ENCODE measurements at places on chromosomes 3 and 15.

DNA sequence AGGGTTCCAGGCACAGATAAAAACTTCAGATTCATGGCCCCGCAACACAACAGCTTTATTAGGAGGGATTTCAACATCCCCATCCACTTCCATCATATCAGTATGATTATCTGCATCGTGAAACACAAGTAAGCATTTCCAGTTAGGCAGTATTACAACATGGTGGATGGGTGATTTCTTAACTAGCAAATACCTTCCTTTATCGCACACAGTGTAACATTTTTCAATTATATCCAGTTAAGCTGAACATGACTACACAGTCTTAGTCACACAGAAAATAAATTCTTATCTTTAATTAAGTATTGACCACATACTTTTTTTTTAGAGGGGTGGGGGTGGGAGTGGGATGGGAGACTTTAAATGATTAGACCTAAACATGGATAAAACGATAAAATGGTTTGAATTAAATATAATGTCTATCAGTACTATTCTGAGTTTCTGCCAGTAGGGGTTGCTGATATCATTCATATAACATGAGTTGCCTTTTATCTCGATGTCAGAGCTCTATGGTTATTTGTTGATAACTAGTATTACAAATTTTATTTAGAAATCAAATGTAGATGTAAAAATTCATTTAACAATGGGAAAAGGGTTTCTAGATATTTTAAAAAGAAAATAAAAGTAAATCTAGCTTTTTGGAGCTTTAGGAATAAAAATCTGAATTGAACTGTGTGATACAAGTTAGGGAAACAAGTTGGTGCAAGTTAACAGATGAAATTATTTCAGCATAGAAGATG, 146.6 kb downstream of the TBL1XR1 start:
- peak; percentile 73 for DNase-seq

- DNase-seq: no peak
Observed at GRCh38 chr3:130748467-130748861, 1.8 kb upstream of the PIK3R4 start.

GRCh38 chr3:172931746-172932285, 181.3 kb downstream of the ECT2 start:
- DNase-seq: no peak

DNA sequence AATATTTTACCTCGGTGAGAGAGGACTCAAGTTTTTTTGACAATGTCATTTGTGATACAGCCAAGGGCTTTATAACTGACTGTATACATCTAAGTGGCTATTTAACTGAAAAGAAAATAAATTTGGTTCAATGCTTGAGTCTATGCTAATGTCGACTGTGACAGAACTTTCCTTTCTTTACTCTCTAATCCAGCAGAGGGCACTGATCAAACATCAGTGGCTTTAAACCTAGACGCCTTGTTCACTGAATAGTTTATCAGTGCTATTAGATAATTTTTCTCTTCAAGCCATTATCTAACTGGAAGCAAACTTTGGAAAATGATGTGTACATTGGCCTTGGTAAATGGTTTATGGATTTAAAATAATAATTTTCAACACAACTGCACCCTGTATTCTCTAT, 285.1 kb downstream of the CHL1 start:
- DNase-seq: no peak

GRCh38 chr3:61772456-61772855, 211.1 kb downstream of the PTPRG start:
- peak; percentile 23 for DNase-seq

GRCh38 chr15:73424506-73424905, 18.5 kb upstream of the REC114 start:
- no peak for DNase-seq

DNA sequence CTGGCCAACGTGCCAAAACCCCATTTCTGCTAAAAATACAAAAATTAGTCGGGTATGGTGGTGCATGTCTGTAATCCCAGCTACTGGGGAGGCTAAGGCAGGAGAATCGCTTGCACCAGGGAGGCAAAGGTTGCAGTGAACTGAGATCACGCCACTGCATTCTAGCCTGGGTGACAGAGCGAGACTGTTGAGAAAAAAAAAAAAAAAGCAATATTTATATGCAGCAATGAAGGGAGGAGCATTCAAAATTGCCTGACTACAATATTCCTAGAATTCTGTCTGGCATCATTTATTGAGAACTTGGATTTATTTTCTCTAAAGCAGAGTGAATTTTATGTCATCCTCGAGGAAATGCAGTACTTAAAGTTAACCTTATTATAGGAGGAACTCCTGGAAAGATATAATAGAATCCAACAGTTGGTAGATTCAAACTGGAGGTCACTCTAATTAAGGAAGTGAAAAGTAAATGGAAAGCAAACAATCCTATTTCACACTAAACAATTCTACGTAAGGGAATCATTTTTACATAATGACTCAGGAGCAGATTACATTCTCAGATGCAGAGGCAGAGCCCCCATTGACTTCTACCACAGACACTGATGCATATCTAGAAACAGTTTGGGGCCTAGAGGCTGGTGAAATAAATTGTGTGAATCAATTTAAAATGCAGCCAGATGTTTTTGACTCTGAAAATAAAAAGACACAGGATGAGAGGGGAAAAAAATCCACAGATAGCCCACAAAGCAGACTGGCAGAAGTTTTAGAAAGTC, 82.1 kb upstream of the FHIT start:
- DNase-seq: no peak

DNA sequence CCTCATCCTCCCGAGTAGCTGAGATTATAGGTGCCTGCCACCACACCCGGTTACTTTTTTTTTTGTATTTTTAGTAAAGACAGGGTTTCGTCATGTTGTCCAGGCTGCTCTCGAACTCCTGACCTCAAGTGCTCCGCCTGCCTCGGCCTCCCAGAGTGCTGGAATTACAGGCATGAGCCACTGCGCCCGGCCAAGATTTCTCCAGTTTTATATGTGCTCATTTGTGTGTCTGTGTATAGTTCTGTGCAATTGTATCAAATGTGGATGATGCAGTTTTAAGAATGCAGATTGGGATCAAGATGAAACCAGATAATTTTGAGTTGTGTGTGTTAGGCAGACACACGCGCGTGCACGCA, 68.3 kb downstream of the SLCO3A1 start:
- no peak for DNase-seq

DNA sequence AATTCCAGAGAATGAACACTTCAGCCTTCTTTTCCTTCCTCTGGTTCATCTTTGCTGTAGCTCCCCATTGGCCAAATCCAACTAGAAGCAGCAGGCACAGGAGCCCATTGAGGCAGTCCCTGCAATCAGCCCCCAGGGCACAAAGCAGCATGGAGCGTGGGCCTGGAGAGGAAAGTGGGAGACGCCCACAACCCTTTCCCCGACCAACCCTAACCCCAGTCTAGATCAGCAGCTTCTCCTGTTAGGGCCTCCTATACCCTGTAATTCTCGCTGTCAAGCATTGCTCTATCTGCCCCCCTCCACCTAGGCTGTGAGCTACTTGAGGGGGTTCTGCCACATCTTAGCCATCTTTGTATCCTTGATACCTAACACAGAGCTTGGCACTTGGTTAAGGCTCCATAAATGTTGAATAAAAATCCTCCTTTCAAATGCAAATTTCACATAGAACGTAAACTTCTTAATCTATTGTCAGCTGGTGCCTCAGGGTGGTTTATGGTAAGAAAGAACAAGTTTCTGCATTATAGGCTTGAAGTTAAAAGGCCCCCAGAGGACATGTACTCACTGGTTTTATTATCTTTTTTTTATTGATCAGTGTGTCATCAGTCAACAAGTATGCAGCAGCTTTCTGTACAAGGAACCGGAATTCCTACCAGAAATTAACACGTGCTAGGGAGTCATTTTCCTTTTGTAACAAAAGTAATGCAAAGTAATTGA, 97.9 kb upstream of the PFN2 start:
- DNase-seq: no peak

DNA sequence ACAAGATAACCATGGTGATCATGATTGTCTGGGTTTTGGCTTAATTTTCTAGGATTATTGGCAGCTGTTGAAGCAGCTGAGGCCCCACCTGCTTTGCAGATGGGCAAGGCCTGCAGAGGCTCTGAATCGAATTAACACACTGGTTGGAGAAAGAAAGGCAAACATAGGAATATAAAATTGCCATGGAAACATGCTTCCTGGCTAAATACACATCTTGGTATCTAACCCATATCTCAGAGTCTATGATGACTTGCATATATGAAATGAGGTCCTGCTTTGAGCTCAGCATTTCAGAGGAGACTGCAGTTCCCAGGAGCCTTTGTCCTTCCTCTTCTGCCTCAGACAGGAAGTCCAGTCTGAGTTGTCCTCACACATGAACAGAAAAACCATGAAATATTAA, 24.3 kb upstream of the SV2B start:
- DNase-seq: no peak

DNA sequence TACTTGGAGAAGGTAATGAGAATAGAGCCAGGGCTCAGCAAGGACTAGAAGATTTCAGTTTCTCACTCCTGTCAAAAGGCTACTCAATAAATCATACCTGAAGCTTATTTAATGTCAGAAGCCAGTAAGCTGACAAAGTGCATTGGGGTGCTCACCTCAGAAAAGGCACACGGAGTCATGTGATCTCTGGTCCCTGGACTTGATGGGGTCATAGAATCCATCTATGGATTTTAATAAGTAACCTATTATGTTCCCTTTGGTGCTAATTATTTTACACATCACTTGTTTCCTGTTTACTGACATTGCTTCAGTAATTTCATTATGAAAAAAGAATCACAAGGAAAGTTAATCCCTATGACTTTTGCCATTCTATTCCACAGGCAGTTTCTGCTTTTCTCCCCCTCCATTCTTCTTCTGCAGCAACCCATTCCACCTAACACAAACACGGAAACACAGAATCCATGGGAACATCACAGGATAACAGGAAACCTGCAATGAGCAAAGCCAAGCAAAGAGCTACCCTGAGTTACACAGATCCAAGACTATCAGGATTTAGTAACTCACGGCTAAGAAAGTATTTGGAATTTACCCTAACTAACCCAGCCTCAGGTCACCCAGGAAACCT, 159.6 kb downstream of the MEIS2 start:
- no peak for DNase-seq

DNA sequence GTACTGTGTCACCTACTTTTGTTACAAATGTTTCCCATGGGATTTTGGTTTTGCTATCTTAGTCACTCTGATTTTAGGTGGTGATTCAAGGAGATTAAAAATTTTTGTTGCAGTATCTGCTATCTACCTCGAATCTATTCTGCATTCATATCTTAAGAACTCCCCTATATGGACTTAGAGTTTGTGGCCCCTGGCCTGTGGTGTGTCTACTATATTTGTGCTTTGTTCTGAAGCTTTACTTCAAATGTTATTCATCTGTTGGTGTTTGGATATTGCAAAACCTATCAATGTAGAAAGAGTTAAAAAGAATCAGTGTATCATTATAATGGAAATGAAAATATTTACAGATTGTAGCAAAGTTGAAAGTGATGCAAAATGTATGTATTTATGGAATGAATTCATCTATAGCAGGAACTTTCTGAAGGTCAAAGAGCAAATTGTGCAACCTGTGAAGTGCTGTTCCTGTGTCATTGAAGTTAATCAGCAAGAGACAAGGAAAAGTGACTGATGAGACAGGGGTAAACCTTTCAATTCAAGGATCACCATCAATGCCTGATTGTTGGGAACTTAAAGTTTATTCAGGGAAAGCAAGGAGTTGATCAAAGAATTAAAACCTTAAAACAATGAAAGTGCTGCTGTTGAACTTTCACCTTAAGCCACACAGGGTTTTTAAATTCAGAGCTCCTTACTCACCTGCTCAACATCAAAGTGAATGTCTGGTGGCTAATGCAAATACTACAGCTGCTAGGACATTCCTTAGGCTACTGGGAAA, 71.0 kb downstream of the SLMAP start:
- DNase-seq: no peak

DNA sequence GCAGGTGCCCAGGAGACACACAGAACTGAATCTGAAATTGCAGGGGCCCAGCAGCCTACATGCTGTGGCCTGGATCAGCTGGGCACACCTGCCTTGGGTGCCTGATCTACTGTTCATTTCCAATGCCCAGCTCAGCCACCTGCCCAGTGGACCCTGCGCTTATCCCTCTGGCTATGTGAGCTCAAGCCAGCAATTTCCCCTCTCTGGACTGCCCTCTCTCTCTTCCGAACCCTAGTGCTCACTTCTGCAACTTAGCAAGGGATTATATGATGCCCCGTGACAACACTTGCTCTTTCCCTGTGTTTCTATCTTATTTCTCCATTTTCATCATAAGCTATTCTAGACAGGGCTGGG, 276.0 kb downstream of the UACA start:
- DNase-seq: no peak

DNA sequence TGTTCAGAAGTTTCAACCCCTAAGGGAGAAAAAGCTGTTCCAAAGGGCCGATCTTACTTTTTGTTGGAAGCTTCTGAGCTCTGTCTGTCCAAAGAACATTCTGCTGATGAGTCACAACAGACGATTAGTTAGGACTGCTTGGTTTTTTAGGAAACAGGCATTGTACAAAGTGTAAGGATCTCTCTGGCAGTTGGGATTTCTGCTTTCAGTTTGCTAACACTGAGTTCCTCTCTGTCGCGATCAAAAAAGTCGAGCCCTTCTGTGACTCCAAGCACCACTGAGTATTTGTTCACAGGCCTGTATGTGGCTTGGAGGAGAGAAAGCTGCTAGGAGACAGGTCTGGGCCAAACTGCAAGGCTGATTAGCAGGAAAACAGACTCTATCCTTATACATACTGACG, 91.8 kb upstream of the PFN2 start:
- peak; percentile 71 for DNase-seq

GRCh38 chr15:96332637-96333121, 2.2 kb downstream of the NR2F2 start:
- DNase-seq: peak; percentile 30

- peak; percentile 45 for DNase-seq
Observed at GRCh38 chr3:155963570-155963969, 93.1 kb downstream of the GMPS start.

DNA sequence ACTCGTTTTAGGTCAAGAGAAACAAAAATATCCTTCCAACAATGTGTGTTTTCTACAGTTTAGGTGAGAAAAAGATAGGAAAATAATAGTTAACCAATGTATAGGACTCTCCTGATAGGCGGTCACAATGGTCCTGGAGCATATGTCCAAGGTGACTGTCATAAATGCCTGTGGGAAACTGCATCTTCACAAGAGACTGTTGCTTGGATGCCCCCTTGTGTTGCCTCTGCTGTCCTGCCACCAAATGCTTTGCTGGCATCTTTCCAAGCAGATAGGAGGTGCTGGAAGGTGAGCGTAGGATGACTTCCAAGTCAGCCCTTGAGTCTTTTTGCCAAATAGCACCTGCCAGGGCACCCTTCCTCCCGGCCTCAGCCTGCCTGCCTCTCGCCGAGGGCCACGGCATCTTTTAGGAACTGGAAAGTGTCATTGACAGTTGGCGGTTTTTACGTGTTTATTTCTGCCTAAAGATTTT, 24.1 kb upstream of the SACM1L start:
- DNase-seq: peak; percentile 53

GRCh38 chr3:193780810-193781478, 187.9 kb downstream of the OPA1 start:
- peak; percentile 84 for DNase-seq

Data from fibroblast of pulmonary artery (primary cell).